ENCODE measurements at places on chromosomes 3 and 15.

DNA sequence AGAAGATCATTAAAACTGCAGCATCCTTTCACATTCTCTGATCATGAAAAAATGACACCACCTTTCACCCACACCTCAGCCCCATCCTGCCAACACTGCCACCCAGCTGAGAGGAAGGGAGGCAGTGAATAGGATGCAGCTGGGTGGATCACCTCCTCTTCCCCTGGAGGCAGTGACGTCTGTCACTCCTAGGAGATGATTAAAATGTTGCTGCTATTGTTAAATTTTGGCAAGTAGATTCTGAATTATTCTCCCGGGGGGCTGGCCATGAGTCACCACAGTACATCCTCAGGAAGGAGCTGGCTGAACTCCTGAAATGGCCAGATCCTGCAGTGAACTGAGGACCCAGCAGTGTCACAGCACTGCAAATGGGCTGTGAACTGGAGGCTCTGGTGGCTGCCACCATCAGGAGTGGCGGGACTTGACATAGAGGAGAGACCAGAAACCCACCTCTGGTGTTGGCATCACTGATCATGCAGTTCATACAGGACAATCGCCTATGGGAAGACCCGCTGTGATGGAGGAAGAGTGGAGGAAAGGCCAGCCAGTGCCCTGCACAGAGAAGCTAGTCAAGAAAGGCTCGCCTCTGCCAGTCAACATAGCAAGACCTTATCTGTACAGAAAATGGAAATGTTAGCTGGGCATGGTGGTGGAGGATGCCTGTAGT lies 199.1 kb downstream of the FAM43A start:
- no peak for DNase-seq

GRCh38 chr15:66180531-66181097 lies 72.9 kb downstream of the MEGF11 start:
- no peak for DNase-seq

DNA sequence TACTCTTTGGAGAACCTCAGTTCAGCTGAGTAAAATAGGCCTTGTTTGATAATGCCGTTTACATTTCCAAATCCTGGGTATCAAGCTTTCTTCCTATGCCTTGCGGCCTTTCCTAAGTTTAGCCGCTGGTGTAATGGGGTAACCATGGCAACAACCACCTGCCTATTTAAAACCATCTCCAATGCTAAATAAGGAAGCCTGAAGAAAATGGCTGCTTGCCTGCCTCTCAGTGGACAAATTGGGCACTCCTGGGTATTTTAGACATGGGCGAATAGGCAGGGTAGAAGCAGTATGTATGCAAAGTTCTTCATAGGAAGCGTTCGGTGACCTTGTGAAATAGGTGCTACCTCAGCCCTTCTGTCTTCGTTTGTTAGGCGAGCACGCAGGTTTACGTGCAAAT lies 122.7 kb downstream of the DGKG start:
- no peak for DNase-seq

DNA sequence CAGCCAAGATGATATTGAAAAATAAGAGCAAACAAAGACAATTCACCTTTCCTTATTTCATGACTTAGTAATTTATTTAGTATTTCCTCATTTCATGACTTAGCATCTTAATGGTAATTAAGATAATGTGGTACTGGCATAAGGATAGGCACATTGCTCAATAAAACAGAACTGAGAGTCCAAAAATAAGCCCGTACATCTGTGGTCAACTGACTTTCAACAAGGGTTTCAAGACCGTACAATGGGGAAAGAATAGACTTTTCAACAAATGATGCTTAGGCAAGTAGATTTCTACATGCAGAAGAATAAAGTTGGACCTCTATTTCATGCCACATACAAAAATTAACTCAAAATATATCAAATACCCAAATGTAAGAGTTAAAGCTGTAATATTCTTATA lies 603 bp upstream of the PYDC2 start:
- no peak for DNase-seq

DNA sequence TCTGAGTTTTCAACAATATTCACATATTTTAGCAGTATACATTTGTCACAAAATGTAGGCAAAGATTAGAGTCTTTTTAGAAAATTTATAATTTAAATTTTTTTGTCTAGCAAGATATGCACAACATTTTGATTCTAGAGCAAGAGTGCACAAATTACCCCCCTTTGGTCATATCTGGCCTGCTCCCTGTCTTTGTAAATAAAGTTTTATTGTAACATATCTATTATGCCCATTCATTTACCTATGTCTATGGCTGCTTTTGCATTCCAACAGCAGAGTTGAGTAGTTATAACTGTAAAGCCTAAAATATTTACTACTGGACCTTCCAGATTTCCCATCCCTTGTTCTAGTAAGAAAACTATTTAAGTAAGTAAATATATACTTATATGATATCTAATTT lies 430.7 kb downstream of the EDEM1 start:
- DNase-seq = no peak

GRCh38 chr15:38600236-38600635 lies 35.6 kb upstream of the RASGRP1 start:
- no peak for DNase-seq

DNA sequence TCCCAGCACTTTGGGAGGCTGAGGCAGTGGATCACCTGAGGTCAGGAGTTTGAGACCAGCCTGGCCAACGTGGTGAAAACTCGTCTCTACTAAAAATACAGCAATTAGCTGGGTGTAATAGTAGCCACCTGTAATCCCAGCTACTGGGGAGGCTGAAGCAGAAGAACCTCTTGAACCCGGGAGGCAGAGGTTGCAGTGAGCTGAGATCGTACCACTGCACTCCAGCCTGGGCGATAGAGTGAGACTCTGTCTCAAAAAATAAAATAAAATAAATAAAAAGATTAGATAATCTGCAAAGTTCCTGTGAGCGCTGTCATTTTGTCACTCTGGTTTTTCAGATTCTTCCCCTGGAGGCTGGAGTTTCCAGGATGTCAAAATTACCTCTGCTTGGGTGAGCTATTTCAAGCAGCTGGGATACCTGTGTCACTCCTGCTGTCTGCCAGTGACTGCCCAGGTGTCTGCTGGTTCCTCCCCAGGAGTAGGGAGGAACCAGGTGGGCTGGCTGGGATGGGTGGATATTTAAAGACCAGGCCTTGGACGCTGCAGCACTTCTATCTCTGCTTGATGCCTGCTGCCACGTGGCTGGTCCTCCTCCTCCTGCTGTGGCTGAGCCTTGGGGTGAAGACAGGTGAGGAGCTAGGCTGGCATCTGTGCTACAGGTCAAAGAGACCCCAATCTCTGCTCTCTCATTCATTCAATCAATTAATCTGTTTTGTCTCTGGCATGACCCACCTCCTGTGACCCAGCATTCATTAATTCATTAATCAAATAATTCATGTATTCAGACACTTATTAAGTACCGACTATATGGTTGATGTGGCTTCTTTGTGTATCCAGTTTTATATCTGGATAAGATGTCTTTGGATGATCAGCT lies 19.5 kb upstream of the MUC20 start:
- DNase-seq = no peak

- DNase-seq = no peak
These were observed 47.4 kb downstream of the CHCHD4 start for GRCh38 chr3:14077310-14077709.

Measured in GM12892 (cell line).